ENCODE measurements at places on chromosomes 11 and 22.

- DNase-seq: peak; percentile 27
Measured at GRCh38 chr11:43685440-43685839, 4.9 kb downstream of the HSD17B12 start.

- DNase-seq: no peak
Measured at GRCh38 chr22:17418890-17419324, 49.6 kb downstream of the CECR2 start.

DNA sequence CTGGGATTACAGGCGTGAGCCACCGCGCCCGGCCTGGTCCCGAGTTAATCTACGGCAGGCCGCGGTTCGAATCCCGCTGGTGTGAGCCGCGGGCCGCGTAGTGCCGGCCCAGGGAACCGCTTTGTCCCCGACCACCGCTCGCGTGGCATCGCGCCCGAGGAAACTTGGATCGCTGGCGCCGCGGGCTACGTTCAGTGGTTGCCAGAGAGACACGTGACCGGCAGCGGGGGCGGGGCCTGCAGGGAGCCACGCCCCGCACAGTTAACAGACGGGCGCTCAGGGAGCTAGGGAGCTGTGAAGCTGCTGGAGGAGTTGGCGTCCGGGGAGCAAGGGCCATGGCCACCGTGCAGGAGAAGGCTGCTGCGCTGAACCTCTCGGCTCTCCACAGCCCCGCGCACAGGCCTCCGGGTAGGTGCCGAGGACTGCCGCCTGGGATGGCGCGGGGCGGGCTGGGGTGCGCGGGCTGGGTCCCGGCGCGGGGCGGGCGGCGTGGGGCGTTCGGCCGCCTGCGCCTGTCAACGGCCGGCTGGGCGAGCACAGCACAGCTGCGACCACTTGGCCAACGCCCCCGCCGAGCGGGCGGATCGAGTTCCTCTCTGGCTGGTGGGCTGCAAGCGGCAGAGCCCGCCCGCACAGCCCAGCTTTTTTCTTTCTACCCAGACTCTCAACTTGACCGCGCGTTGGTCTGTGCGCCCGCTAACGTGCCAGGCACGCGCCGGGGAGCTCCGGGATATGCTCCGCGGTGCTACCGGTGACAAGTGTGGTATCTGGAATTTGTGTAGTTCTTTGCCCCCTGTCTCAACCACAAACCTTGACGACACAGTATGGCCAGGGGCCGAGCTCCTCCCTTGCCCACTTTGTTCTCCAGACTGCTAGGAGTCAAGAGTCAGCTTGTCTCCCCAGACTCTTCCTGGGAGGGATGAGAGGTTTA, at the start of gene DEPDC7:
DEPDC7 (plus strand) TSS at position 258 of the 931 bp plus-strand sequence; CDS start at position 336, 78 bp downstream.
- peak; percentile 85 for DNase-seq

DNA sequence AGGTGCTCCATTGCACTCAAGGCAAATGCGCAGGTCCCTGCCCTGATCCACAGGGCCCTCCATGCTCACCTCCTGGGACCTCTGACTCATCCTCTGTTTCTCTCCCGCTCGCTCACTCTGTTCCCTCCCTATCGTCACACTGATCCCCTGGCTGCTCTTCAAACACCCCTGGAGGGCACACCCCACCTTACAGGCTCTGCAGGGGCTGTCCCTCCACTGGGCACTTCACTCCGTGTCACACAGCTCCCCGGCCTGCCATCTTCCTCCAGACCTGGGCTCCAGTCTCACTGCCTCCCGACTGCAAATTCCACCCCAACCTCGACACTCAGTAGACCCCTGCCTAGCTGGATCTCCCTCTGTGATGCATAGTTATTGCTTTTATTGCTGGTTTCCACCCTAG, 91.5 kb upstream of the PRDM11 start:
- no peak for DNase-seq

DNA sequence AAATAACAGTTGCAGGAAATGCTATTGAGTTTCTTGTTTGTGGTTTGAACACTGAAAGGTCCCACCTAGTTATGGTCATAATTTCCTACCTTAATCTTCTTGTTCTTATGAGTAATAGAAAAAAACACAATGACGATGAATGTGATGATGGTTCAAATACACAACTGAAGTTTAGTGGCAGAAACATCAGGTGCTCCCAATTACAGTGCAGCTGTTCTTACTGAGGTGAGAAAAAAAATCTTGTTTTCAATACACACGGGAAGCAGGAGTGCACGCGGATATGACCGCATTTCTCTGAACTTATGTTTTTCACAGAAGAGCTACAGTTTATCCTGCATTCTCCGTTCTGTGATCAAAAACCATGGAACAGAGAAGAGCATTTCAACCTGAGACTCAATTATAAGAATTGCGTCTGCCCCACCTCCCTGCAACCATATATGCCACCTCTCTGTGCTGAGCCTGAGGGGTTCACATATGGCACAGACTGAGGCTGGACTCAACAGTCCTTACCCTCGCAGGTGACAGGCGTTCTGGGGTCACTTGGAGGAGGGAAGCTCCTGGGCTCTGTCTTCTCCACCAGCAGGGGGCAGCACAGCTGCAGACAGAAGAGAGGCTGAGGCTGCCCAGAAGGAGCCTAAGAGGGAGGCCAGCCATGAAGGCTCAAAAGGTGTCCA, 99.7 kb upstream of the IGLL5 start:
- peak; percentile 12 for DNase-seq

GRCh38 chr22:30891781-30892180, 76.8 kb downstream of the MORC2 start:
- DNase-seq: no peak

DNA sequence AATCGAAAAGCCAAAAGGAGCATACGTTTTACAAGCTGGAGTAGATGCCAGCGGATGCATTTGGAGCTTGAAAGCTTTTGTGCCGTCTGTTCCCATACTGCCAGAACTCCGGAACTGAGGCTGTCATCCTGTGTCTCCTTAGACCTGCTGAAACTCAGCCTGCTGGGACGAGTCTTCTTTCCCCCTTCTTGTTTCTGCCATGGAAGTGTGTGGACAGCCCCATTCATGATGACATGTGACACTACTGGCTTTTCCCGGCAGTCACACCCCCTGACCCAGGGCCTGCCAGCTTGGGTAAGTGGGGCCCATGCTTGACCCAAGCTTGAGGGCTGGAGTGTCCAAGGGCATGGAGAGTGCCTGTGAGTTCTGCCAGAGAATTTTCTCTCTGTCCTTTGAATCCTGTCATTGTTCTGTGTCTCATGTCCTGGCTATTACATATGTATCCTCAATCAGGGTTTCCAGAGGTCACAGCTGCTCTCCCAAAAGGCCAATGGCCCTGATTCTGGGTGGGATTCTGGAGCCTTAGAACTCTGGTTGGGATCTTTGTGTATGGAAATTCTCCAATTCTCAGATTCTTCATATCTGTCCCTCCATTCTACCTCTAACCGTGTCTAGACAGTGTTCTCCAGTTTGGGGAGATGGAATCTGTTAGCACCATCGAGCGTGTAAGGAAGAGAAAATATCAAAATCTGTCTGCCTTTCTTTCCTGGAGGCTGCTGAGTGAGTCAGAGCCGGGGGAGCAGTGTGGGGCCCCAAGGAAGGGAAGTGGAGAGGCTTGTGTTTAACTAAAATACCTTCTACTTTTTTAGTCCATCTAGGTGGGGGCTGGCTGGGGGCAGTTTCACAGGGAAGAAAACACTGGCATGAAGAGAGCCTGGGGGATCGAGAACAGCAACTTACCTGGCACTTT, 73.2 kb downstream of the KIAA1671 start:
- peak; percentile 44 for DNase-seq

DNA sequence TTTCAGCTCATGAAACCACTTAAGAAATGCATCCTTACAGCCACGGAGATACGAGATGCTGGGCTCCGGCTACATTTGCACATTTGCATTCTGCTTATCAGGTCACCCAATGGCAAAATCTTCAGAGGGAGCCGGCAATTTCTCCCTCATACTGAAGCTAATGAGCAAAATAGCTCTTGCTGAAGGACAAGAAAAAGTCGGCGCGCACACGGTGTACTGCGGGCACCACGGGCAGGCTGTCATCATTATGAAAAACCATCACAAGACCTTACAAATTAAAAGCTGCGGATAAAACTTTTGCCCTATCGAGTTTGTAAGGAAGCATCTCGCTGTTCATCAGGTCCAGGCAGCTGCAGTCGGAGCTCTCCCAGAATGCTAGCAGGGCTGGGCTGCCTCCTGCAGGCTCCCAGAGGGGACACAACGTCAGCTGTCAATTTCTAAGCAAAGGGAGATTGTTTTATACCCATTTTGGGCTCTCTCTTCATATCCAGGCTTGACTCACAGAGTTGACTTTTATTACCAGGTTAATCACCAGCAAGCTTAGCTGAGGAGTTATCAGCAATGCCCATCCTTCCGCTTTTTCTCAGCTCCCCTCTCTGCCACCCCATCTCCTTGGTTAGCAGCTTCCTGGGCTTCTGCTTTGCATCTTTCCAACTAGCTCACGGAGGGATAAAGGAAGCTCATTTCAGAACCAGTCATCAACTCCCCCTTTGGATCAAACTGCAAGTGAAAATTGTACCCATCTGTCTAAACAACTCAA, 375.1 kb downstream of the OPCML start:
- DNase-seq: no peak

GRCh38 chr22:47056361-47056760, 293.9 kb downstream of the TBC1D22A start:
- no peak for DNase-seq

DNA sequence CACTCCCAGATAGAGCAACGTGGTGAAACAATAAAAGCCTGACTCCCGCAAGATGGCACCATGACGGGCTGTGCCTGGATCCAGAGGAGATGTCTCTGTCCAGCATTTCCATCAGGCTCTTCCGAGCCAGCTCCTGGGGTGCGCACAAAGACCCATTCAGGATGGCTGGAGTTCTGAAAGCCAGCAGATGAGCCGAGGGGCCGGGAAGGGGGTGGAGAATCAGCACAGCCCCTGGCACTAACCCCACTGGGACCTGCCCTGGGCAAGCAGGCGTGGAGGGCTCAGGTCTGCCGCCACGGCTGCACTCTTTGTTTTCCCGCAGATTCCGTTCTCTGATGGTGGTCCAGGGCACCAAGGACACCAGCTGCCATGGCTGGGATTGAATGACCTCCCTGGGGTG, 97.2 kb upstream of the BLID start:
- DNase-seq: no peak

DNA sequence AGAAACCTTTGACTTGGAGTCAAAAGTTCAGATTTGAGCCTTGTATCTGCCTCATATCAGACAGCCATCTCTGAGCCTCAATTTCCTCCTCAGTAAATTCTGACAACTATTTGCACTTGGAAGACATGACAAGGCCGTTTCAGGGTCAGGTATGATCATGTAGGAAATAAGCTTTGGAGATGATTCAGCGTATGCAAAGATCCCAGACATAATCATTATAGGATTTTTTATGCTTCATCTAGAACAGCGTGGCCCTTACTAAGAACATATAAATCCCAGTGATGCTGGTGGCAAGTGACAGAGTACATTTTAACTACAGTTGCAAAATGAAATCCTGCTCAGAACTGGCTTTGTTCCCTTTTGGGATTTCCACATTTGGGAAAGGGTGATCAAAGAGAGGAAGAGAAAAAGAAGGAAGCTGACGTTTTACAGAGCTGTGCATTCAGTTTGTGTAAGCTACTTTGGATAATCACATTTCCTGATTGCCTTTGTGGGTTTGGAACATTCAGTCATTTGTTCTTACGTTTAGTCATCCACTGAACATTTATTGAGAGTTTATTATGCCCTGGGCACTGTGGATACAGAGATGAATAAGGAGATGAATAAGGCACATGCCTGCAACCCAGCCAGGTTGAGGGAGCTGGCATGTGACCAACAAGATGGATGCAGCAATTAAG, 81.9 kb upstream of the HEPHL1 start:
- DNase-seq: peak; percentile 46

DNA sequence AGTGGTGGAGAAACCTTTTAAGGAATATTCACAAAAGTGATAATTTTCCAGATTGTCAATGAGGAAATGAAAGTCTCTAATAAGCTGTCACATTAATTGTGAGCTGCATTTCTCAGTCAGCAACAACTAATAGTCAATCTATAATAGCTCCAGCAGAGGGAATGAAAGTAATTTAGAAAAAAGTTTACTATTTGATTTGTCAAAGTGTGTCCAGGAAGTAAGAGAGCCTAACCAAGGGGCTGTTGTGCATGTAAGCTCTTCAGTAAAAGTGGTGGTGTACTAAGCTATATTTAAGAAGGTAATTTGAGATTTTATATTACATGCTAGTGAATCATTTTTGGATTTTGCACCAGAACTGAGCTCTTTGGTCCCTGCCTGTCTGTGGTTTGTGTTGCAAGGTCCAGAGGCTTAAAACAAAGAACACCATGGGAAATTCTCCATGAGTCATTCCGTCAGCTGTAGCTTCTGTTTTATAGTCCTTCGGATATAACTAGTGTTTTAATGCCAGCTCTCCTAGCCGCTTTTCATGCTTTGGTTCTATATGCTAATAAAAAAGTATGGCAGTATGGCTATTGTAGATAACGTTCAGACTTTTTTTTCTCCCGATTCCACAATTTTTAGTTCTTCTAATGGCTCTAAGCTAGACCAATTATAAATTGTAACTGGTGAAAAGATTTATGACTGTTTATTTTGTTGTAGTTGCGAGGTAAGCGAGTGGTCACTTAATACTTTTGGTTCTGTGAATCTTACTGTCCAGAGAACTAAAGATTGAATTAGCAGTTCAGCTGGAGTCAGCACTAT, 64.6 kb downstream of the ARHGEF12 start:
- peak; percentile 97 for DNase-seq

- no peak for DNase-seq
Measured at GRCh38 chr11:115527534-115528125, 23.4 kb upstream of the CADM1 start.

GRCh38 chr11:23079382-23079813, 219.1 kb upstream of the CCDC179 start:
- DNase-seq: peak; percentile 36

- DNase-seq: no peak
Measured at GRCh38 chr11:19800714-19801519, 88.3 kb downstream of the NAV2 start.

DNA sequence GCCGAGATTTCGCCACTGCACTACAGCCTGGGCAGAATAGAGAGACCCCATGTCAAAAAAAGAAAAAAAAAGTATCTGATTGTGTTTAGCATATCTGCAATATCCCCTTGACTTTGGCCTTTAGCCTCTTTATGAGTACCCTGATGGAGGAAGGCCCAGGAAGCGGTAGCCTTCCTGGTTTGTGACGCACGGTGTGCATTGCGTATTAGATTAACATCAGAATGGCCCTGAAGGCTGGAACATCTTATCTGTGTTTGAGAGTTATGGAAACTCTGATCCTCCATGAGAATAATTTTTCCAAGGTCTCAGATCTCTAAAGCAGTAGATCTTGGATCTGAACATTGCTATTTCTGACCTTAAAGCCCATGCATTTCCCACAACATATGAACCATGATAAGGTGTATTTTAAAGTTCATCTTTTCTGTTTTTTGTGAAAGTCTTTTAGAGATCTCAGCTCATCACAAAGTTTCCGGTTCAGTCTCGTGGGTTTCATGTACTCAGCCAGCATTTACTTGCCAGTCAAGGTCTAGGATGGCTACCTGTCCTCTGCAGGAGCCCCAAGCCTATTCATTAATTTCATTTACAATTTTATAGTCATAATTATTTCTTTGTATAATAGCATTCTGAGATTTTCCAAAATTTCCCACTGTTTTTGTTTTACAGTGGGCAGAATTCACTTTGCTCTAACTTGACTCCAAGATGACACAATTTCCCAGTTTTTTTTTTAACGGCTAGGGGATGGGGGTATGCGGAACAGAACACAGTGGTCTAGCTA, 605 bp upstream of the FDX1 start:
- DNase-seq: no peak

GRCh38 chr11:24005202-24005876, 491.5 kb upstream of the LUZP2 start:
- DNase-seq: no peak
